ENCODE measurements at places on chromosomes 12 and 14. TPM values are rescaled to one million over a fixed set of nuclear protein-coding genes. Genes with fewer than 3 reads are reported as not detected.

The CMA1 gene
- not detected for total RNA-seq

The LRRC43 gene
- 1.1 TPM for total RNA-seq

The IRAK3 gene
- total RNA-seq, result 22.0 TPM

The MYO1H gene
- not detected for total RNA-seq

The HIP1R gene
- total RNA-seq, result 11.0 TPM

The EFS gene
- total RNA-seq, result 3.6 TPM

The LRP1-AS gene
- not detected for total RNA-seq

The CPNE8 gene
- total RNA-seq, result 13.4 TPM

The SERPINA12 gene
- not detected for total RNA-seq

Data from cardiac atrium fibroblast (primary cell).